GM12878 (cell line): ENCODE measurements at places on chromosomes 5 and 9.

GRCh38 chr5:79108086-79108485 is 3.5 kb upstream of the BHMT start:
- H3K36me3 ChIP-seq: no peaks in the 10 kb centered on the region
- H3K4me3 ChIP-seq: no peak overlapping the region
- peaks cover 4% of the 10 kb centered on the region for H3K27me3 ChIP-seq

GRCh38 chr5:123075521-123076163 is 13.4 kb upstream of the PRDM6 start:
- H3K36me3 ChIP-seq: no peaks in the 10 kb centered on the region
- DNase-seq: no peak
- H3K4me1 ChIP-seq: no peaks in the 10 kb centered on the region
- no peaks in the 10 kb centered on the region for H3K27me3 ChIP-seq
- no peak overlapping the region for H3K27ac ChIP-seq
- H3K4me3 ChIP-seq: no peak overlapping the region

DNA sequence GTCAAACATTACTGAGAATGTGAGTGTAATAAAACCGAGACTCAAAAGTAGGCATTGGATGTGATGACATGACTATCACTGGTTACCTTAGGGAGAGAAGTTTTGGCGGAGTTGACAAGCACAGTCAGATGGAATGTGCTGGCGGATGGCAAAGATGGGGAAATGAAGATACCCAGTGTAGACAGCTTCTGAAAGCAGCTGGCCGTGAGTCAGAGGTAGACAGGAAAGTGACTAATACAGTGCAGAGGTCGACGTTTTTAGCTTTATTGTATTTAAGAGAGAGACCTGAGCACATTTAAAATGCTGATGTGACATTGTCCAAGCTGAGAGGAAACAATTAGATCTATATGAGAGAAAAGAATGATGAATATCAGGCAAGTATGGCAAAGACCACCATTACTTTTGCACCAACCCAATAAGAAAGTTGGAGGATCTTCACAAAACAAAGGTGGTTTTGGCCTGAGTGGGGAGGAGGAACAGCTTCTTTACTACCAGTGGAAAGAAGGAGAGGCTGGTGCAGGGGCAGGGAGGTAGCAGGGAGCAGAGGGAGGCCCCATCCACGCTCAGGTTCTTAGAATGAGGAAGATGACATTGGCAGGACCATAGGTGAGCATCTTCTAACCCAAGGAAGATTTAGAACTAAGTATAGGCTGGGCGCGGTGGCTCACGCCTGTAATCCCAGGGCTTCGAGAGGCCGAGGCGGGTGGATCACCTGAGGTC is 36.7 kb upstream of the KCNIP1 start:
- no peaks in the 10 kb centered on the region for H3K27me3 ChIP-seq
- H3K4me1 ChIP-seq: no peaks in the 10 kb centered on the region
- DNase-seq: no peak
- no peak overlapping the region for H3K4me3 ChIP-seq
- H3K27ac ChIP-seq: no peak overlapping the region

DNA sequence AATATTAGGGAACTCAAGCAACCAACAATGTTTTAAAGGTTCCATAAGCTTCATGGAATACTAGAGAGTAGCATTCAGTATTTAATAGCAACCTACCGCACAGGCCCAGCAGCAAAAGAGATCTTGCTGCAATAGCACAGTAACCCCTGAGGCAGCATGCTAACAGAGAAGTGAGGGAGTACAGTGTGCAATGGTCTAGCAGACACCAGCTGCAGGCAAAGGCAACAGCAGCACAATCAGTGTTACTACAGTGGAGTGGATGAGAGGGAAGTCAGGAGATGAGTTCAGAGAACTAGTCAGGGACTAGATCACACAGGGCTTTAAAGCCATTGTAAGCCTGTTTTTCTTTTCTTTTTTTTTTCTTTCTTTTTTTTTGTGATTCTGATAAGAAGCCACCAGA is 2.8 kb downstream of the TICAM2 start:
- H3K27ac ChIP-seq: peak overlapping the region; percentile 58
- H3K4me3 ChIP-seq: peak overlapping the region; percentile 66
- H3K36me3 ChIP-seq: no peaks in the 10 kb centered on the region
- no peaks in the 10 kb centered on the region for H3K27me3 ChIP-seq

DNA sequence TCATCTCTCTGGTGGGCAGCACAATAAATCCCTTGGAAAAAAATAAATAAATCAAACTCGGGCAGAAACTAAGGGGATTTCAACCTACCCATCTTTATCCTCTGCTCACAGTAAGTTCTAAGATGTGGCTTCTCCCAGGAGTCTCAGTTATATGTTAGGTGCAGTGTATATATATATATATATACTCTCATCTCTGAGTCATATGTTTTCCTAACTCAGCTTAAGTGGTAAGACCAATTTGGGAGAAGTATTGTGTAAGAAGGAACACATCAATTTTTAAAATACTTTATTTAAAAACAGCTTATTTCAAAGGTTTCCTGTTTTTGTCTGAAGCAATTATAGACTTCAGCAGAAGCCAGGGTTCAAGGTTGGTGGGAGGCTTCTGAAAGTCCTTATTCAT is 20.3 kb upstream of the OSMR start:
- no peaks in the 10 kb centered on the region for H3K27me3 ChIP-seq
- H3K4me1 ChIP-seq: no peaks in the 10 kb centered on the region
- no peaks in the 10 kb centered on the region for H3K36me3 ChIP-seq
- no peak for DNase-seq
- no peak overlapping the region for H3K27ac ChIP-seq
- no peak overlapping the region for H3K4me3 ChIP-seq

- no peaks in the 10 kb centered on the region for H3K36me3 ChIP-seq
- no peaks in the 10 kb centered on the region for H3K4me1 ChIP-seq
- DNase-seq: no peak
- peaks cover 2% of the 10 kb centered on the region; the same call in 1 of the 2 replicates for H3K27me3 ChIP-seq
- no peak overlapping the region for H3K27ac ChIP-seq
Observed at GRCh38 chr5:149936700-149937091, 7.9 kb downstream of the PDE6A start.

DNA sequence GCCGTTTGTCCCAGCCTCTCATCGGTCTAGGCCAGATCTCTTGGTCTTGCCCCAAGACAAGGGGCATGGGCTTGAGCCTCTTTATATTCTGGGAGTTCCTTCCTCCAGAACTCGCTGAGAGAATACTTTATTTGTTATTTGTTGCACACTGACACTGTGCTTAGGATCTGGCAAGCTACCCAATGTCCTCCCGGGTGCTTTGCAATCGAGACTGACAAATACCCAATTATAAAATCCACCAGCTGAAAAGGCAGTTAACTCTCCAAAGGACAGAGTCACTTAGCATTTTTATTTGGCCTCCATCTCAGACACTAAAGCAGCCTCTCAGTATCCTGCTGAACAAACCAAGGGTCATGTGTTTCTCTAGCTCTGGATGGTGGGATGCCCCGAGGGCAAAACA is 500.2 kb upstream of the DAP start:
- H3K4me1 ChIP-seq: no peaks in the 10 kb centered on the region
- no peak overlapping the region for H3K27ac ChIP-seq
- no peaks in the 10 kb centered on the region for H3K27me3 ChIP-seq
- no peaks in the 10 kb centered on the region for H3K36me3 ChIP-seq

- DNase-seq: no peak
- H3K4me3 ChIP-seq: no peak overlapping the region
- H3K4me1 ChIP-seq: no peaks in the 10 kb centered on the region
- no peak overlapping the region for H3K27ac ChIP-seq
- no peaks in the 10 kb centered on the region for H3K36me3 ChIP-seq
Observed at GRCh38 chr9:101162231-101162630, 133.7 kb downstream of the PLPPR1 start.

GRCh38 chr9:15856591-15856990 is 303.7 kb downstream of the CCDC171 start:
- H3K4me1 ChIP-seq: no peaks in the 10 kb centered on the region
- DNase-seq: no peak
- no peak overlapping the region for H3K4me3 ChIP-seq
- no peaks in the 10 kb centered on the region for H3K27me3 ChIP-seq

DNA sequence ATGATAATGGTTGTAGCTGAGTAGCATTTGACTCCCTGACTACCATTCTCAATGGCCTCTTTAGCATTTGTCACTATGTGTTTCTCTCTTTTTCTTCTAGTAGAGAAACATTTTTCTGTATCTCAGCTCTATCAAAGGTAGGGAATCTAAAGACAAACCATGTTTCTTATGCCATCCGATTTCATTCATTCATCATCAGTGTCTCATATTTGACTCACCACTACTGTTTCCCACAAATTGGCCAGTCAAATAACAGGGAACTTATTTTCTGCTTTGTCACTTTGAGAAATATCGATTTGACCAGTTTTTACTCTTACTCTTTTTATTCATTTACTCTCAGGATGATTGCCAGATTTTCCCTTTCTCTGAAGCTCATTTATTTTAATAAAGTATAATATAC is 282.3 kb downstream of the TMEM167A start:
- no peak overlapping the region for H3K27ac ChIP-seq
- no peaks in the 10 kb centered on the region for H3K36me3 ChIP-seq
- H3K27me3 ChIP-seq: no peaks in the 10 kb centered on the region
- no peak for DNase-seq
- no peak overlapping the region for H3K4me3 ChIP-seq

GRCh38 chr5:66367814-66368541 is 223.9 kb downstream of the SREK1 start:
- no peaks in the 10 kb centered on the region for H3K36me3 ChIP-seq
- no peaks in the 10 kb centered on the region for H3K4me1 ChIP-seq
- H3K4me3 ChIP-seq: no peak overlapping the region
- DNase-seq: no peak
- no peaks in the 10 kb centered on the region; the same call in 1 of the 2 replicates for H3K27me3 ChIP-seq
- no peak overlapping the region for H3K27ac ChIP-seq

DNA sequence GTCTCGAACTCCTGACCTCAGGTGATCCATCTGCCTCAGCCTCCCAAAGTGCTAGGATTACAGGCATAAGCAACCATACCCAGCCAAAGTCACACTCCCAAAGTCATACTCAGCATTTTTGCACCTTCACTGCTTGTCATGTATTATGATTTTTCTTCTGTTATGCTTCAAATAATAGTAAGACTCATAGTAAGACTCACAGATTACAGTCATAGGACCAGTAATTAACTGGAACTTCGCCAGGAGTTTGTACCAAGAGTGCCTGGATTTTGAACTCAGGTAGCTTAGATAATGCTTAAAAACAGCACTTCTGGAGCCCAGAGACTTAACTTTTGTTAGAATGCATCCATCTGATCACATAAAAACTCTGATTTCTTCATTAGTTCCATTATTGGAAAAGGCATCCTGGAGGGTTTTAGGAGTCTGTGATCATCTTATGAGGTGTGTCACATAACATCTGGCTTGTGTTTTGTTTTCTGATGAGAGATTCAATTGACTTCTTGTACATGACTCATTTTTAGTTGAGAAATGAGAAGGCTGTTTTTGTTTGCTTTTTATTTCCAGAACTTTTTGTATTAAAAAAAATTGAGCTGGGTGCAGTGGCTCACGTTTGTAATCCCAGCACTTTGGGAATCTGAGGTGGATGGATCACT is 131.5 kb downstream of the ADAMTS19 start:
- H3K27me3 ChIP-seq: no peaks in the 10 kb centered on the region
- no peak overlapping the region for H3K27ac ChIP-seq
- H3K4me1 ChIP-seq: no peaks in the 10 kb centered on the region

DNA sequence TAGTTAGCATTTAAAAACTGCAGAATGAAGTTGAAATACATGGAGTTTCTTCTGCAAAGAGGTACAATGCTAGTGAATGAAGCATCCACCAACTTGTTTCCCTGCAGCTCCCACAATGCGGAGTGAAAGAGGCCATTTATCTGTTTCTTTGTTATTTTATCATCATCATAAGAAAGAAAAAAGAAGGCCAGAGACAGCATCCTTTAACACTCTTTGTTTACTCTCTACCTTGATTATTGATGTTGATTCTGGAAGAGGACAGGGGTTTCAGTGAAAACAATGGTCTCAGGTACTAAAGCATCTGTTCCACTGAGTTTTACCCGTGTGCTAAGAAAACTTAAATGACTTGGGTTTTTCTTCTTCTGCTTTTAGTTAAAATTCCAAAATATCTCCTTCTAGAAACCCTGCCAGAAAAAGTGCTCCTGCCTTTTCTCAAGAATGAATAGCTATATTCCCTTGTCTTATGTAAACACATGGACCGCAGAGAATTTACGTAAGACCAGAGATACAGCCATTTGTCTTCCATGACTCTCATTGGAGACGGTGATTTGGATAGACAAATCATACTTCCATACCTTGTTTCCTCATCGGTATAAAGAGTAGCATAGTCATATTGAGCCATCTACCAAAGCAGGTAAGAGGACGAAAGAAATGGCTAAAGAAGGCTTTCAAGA is 81.1 kb downstream of the EFNA5 start:
- no peaks in the 10 kb centered on the region; the same call in 1 of the 2 replicates for H3K27me3 ChIP-seq
- no peak overlapping the region for H3K27ac ChIP-seq
- no peaks in the 10 kb centered on the region for H3K4me1 ChIP-seq

DNA sequence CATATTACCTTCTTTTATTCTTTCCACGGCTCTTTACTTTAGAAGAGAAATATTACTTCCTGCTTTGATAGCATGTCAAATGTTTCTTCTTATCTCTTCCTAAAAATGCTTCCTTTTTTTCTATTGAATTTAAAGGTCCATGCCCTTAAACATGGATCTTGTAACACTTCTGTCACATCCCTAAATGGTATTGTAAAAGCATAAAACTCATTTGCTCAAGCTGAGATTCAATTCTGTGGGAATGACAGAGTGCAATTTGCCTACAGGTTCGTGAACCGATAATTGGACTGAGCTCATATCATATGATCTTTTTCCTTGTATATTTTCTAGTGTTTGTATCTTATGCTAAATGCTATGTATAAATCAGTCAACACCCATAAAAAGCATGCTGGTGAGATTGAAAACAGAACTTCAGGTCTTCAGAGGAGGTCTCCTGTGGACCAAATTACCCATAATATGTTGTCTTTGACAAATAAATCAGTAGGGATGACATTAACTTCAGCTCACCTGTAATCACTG is 429.3 kb downstream of the TMEM232 start:
- DNase-seq: no peak
- no peak overlapping the region for H3K27ac ChIP-seq
- H3K4me1 ChIP-seq: no peaks in the 10 kb centered on the region
- no peaks in the 10 kb centered on the region for H3K27me3 ChIP-seq
- no peaks in the 10 kb centered on the region for H3K36me3 ChIP-seq

DNA sequence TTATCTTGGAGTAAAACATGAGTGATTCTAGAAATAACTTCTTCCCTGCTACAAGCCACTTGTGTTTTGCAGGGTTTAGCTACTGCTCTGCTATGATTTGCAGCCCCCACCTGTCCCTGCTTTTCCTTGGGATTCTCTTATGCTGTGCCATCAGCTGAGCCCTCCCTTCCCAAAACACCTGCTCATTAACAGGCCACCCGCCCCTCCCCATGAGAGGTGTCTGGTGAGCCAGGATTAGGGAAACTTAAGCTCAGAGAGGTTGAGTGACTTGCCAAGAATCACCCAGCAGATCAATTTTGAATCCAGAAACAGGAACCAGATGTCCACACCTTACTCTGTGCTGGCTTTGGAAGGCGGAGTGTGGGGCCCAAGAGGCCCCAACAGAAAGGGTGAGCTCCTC is 111.7 kb upstream of the CXCL14 start:
- DNase-seq: no peak
- H3K4me3 ChIP-seq: no peak overlapping the region
- no peaks in the 10 kb centered on the region for H3K36me3 ChIP-seq

- H3K27me3 ChIP-seq: no peaks in the 10 kb centered on the region
- H3K4me3 ChIP-seq: no peak overlapping the region
- no peak overlapping the region for H3K27ac ChIP-seq
- H3K36me3 ChIP-seq: no peaks in the 10 kb centered on the region
- H3K4me1 ChIP-seq: no peaks in the 10 kb centered on the region
- DNase-seq: no peak
Observed at GRCh38 chr5:144915452-144915851, 744.8 kb downstream of the KCTD16 start.
